Immature natural killer cell (primary cell): ENCODE measurements at places on chromosomes 2 and 18. TPM values are rescaled to one million over a fixed set of nuclear protein-coding genes. Genes with fewer than 3 reads are reported as not detected.

- DNase-seq = no peak
Measured at GRCh38 chr2:85342156-85342555, 12.2 kb downstream of the RETSAT start.

Gene TLX2
- not detected for polyA plus RNA-seq

Gene LAMA3
- not detected for polyA plus RNA-seq

DNA sequence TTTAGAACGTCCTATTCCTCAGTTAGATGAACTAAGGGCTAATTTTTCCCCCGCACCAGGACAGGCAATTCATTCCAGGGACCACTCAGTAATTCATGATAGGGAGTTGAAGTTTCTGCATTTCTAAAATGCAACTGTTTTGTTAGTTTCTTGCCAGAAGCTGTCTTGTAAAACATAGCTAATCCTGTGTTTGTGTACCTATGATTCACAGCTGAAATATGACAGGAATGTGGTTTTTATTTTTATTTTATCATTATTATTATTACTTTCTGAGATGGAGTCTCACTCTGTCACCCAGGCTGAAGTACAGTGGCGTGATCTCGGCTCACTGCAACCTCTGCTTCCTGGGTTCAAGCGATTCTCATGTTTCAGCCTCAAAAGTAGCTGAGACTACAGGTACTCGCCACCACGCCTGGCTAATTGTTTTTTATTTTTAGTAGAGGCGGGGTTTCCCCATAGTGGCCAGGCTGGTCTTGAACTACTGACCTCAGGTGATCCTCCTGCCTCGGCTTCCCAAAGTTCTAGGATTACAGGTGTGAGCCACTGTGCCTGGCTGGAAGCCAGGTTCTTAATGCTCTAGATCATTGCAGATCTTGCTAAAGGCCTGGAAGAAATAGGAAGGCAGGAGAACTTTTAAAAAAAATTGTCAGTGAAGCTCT, 154.8 kb upstream of the FHL2 start:
- DNase-seq = no peak

- no peak for DNase-seq
Measured at GRCh38 chr18:27762054-27762453, 414.9 kb downstream of the CDH2 start.

GRCh38 chr2:42050703-42051542, 3.1 kb downstream of the PKDCC start:
- DNase-seq = no peak

GRCh38 chr2:172571245-172571644, 15.4 kb downstream of the PDK1 start:
- no peak for DNase-seq

Gene TCF4
- 17.6 TPM for polyA plus RNA-seq
